ENCODE measurements at places on chromosomes 1 and 21.
A peak's percentile ranks its signal among the peaks of the same experiment; 100 is the strongest.

DNA sequence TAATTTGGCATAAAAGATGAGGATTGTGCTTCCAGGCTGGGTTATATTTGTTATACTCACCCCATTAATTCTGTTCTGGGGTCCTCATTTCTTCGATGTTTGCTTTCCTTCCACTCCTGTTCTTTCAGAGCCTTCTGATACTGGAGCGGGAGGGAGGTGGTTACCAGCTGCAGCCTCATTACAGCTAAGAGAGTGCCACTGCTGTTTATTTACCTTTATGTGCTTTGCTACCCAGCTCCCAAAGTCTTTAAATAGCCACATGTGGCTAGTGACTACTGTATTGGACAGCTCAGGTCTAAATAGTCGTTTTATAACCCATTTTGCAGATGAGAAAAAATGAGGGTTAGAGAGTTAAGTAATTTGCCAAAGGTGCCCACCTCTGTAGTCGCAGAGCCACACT lies 25.1 kb downstream of the PLEKHM2 start:
- H3K4me1 ChIP-seq = peaks cover 15% of the 10 kb centered on the region
- peaks cover 19% of the 10 kb centered on the region for H3K36me3 ChIP-seq
- H3K27me3 ChIP-seq = no peaks in the 10 kb centered on the region
- H3K27ac ChIP-seq = no peak overlapping the region
- DNase-seq = no peak

DNA sequence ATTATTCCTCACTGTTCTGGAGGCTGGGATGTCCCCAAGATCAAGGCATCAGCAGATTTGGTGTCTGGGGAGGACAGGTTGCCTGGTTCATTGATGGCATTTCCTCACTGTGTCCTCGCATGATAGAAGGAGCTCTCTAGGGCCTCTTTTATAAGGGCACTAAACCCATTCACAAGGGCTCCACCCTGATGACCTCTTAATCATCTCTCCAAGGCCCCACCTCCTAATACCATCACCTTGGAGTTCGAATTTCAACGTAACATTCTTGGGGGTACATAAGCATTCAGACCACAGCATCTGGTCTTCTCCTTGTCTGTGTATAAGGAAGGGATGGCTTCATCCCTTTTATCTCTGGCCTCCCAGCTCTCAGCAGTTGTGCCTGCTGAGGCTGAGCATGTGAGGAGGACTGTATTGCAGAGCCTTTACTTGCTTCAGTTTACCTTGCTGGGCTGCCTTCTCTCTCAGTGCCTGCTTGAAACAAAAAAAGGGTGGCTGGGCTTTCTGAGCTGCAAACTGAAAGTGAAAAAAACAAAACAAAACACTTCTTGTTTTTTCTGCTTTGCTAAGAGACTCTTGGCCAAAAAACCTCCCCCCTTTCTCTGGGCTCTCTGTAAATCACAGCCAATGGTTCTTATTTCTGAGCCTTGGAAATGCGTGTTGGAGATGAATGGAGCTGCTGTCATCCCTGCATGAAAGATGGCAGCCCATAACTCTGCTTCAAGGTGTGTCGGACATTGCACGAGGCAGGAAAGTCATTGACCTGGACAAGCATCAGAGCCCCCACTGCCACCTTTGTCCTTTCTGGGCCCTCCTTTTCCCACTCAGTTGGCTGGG lies 75.8 kb downstream of the RHOU start:
- peak overlapping the region; percentile 10 for H3K4me3 ChIP-seq
- DNase-seq = no peak
- H3K27me3 ChIP-seq = peaks cover 2% of the 10 kb centered on the region
- no peaks in the 10 kb centered on the region for H3K36me3 ChIP-seq
- peak overlapping the region; percentile 89 for H3K27ac ChIP-seq

DNA sequence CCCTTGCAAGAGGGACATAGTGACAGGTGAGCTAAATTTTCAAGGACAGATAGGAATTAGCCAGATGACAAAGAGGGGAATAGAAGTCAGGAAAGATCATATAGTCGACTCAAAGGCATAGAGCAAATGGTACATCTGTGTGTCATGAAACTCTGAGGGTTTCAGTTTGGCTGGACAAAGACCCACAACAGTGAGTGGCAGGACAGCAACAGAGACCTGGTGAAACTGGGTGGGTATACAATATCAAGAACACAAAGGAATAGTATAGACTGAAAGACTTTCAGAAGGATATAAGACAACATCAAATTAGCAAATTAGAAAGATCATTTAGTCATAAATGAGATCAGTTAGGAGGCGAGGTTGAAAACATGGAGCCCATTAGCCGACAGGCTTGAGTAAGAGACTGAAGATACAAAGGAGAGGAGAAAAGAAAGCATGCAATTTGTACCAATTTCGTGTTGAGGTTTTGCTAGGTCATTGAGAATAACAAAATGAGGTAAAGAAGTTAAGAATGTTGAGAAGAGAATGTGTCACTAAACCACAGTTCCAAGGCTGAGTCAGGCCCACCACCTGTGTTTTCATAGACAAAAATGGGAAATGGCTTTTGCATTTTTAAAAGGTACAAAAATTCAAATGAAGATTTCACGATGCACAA lies 213.8 kb downstream of the HHIPL2 start:
- H3K4me3 ChIP-seq = no peak overlapping the region
- H3K27me3 ChIP-seq = no peaks in the 10 kb centered on the region
- DNase-seq = no peak
- H3K27ac ChIP-seq = no peak overlapping the region
- H3K36me3 ChIP-seq = no peaks in the 10 kb centered on the region

DNA sequence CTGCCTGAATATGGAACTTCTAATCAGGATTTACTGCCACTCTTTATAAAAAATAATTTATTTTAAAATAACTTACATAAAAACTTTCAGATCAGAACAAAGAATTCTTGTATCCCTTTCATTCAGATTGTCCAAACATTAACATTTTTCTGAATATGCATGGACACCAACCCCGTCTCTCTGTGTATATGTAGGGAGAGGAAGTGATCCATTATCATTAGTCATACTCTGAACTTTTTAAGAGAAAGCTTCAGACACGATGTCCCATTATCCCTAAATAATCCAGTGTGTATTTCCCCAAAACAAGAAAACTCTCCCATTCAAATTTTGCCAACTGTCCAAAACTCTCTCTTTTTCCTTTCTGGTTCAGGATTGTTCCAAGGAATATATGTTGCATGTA lies 122.3 kb upstream of the CXADR start:
- H3K36me3 ChIP-seq = no peaks in the 10 kb centered on the region
- peaks cover 18% of the 10 kb centered on the region for H3K4me1 ChIP-seq
- no peak for DNase-seq
- peak overlapping the region; percentile 34 for H3K27ac ChIP-seq
- peaks cover 4% of the 10 kb centered on the region for H3K27me3 ChIP-seq

- no peak overlapping the region for H3K27ac ChIP-seq
- no peaks in the 10 kb centered on the region for H3K36me3 ChIP-seq
- H3K27me3 ChIP-seq = no peaks in the 10 kb centered on the region
- peaks cover 5% of the 10 kb centered on the region for H3K4me1 ChIP-seq
Observed at GRCh38 chr1:98888869-98889268, 115.8 kb downstream of the PLPPR5 start.

- no peak overlapping the region for H3K27ac ChIP-seq
- H3K27me3 ChIP-seq = peaks cover 14% of the 10 kb centered on the region
- no peak for DNase-seq
- peaks cover 31% of the 10 kb centered on the region for H3K4me1 ChIP-seq
- H3K36me3 ChIP-seq = no peaks in the 10 kb centered on the region
Observed at GRCh38 chr1:22680726-22681125, 27.7 kb downstream of the C1QB start.

DNA sequence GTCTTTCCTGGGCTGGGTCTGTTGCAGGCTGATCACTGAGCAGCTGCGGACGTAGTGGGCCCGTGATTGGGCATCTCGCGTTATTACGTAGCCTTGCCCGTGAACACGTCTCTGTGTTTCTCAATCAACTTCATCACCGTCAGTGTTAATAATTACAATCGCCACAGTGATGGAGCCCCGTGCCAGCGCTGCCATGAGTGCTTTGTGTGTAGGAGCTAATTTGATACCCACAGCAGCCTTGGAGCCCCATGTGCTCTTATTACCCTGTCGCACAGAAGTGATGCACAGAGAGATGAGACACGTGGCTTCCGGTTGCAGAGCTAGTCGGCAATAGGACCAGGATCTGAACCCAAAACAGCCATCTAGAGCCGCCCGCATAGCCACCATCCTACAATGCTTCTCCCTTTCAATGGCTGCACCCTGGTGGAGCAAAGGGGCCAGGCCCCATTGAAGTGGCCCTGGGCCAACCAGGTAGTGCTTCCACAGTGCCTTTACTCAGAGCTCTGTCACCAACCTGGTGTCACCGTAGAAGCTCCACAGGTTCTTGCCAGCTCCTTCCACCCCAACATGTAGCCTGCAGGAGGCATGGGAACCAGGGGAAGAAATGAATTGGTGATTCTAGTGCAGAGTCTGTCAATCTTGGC lies 398.5 kb upstream of the VAMP3 start:
- no peak overlapping the region for H3K4me3 ChIP-seq
- H3K36me3 ChIP-seq = no peaks in the 10 kb centered on the region
- peaks cover 9% of the 10 kb centered on the region for H3K27me3 ChIP-seq
- no peak for DNase-seq
- no peak overlapping the region for H3K27ac ChIP-seq

- peaks cover 4% of the 10 kb centered on the region for H3K4me1 ChIP-seq
- H3K4me3 ChIP-seq = no peak overlapping the region
- H3K27ac ChIP-seq = no peak overlapping the region
- DNase-seq = no peak
Observed at GRCh38 chr21:25080141-25080540, 527.1 kb downstream of the MRPL39 start.

DNA sequence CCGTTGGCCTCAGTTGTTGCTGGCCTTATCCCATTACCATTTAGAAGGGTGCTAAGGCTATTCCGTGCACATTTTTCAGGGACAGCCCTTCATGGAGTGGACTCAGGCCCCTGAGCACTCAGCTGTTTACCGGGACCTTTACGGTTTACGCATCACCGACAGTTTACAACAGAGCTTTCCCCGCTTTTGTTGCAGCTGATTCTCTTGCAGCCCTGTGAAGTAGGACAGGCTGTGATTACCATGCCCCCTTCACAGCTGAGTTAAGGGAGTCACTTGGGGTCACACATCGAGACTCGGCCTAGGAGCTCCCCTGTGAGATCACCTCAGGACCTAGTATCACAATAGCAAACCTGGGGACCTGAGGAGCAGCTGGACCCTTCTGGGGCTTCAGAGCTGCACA lies 41.9 kb downstream of the PTPRF start:
- peak overlapping the region; percentile 10 for H3K4me3 ChIP-seq
- peaks cover 73% of the 10 kb centered on the region for H3K4me1 ChIP-seq
- DNase-seq = no peak
- H3K27me3 ChIP-seq = peaks cover 10% of the 10 kb centered on the region
- H3K27ac ChIP-seq = peak overlapping the region; percentile 31
- H3K36me3 ChIP-seq = peaks cover 36% of the 10 kb centered on the region

DNA sequence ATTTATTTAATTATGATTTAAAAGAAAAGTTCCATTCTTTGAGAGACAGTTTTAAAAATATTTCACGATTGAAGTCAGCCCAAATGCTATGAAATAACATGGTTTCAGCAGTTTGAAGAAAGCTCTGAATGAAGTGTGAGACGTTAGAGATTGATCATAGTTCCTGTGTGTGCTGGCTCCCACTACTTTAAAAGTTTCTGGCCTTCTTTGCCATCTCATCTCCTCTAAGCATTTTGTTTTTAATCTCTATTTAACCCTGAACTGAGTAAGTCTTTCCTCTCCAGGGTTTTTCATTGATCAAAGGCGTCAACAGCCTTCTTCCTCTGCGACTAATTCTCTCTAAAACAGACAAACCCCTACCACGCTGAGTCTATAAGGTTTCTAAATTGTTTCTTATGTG lies 225.3 kb upstream of the B3GALT2 start:
- no peak overlapping the region for H3K4me3 ChIP-seq
- no peaks in the 10 kb centered on the region for H3K36me3 ChIP-seq
- no peak for DNase-seq
- peaks cover 9% of the 10 kb centered on the region for H3K27me3 ChIP-seq
- peaks cover 29% of the 10 kb centered on the region for H3K4me1 ChIP-seq

DNA sequence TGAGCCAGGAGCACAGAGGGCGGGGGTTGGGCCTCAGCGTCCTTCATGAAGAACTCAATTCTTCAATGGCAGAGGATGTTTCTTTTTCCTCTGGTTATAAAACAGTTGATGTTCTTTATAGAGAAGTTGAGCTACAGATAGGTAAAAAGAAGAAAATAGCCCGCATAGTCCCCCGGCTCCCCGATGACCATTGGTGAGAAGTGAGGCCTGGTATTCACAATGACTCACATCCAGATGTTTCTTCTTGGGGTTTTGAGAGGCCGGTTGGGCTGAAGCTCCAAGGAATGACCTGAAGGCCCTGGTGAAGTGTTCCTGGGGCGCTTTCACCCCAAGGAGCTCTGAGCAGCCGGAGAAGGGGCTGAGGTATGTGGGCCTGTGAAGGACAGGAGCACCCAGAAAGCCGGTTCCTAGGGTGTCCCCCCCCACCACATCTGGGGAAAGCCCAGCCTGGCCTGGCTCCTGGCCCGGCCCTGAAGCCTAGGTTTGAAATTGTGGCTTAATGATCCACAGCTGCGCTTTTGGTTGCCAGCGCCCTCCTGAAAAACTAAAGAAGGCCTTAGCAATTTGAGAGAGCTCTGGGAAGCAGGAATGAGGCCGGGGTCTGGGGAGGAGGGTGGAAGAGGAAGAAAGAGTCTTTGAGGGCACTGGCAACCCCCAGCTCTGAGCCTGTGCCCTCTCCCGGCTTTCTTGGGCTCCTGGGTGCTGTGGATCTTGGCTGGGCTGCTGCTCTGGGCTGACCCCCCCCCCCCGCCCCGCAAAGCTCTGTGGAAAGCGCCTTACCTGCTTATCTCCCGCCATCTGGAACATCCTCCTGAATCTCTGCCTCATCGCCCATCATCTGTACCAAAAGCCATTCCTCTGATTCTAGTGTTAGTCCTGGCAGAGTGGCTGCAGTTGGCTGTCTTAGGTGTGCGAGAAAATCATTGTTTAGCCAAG lies 444.7 kb downstream of the CAMTA1 start:
- no peak overlapping the region for H3K4me3 ChIP-seq
- no peaks in the 10 kb centered on the region for H3K36me3 ChIP-seq
- H3K27me3 ChIP-seq = peaks cover 4% of the 10 kb centered on the region
- no peak overlapping the region for H3K27ac ChIP-seq

GRCh38 chr1:245322673-245323072 lies 167.9 kb downstream of the KIF26B start:
- peaks cover 18% of the 10 kb centered on the region for H3K36me3 ChIP-seq
- no peak overlapping the region for H3K4me3 ChIP-seq
- DNase-seq = no peak
- no peak overlapping the region for H3K27ac ChIP-seq

DNA sequence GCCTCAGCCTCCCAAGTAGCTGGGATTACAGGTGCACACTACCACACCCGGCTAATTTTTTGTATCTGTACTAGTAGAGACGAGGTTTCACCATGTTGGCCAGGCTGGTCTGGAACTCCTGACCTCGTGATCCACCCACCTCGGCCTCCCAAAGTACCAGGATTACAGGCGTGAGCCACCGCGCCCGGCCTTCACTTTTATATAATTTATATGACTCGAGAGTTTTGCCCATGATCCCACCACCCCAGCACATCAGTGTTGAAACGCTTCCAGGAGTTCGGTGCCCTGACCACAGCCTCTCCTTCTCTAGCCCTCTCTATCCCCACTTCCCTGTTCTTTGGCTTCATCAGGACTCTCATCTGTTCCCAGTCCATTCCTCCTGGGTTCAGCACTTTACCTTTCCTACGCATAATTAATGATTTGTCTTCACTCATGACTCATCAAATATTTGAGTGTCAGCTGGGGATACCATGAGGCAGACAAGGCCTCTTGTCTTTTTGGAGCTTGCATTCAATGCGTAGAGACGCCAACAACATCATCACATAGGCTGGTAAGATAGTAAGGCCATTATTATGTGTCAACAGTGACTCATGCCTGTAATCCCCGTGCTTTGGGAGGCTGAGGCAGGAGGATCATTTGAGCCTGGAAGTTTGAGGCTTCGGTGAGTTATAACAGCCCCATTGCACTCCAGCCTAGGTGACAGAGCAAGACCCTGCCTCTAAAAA lies 1.4 kb downstream of the PMF1 start:
- no peak for DNase-seq
- H3K4me1 ChIP-seq = peaks cover 20% of the 10 kb centered on the region
- H3K36me3 ChIP-seq = peaks cover 29% of the 10 kb centered on the region
- peak overlapping the region; percentile 96 for H3K4me3 ChIP-seq

Data from nephron progenitor cell (in vitro differentiated cells).